ENCODE measurements at places on chromosomes 13 and 19. TPM values are rescaled to one million over a fixed set of nuclear protein-coding genes. Genes with fewer than 3 reads are reported as not detected.

CFD gene
- total RNA-seq = 209 TPM

GRCh38 chr13:109593230-109593629 is 193.2 kb downstream of the IRS2 start:
- DNase-seq = no peak

- no peak for DNase-seq
Measured at GRCh38 chr19:4596033-4596904, 36.8 kb upstream of the SEMA6B start.

- peak; percentile 37 for DNase-seq
Measured at GRCh38 chr19:51108805-51109146, 567 bp upstream of the CTU1 start.

PEAK3 gene
- 1.4 TPM for total RNA-seq

GRCh38 chr19:4593409-4593851 is 33.9 kb upstream of the SEMA6B start:
- no peak for DNase-seq

DNA sequence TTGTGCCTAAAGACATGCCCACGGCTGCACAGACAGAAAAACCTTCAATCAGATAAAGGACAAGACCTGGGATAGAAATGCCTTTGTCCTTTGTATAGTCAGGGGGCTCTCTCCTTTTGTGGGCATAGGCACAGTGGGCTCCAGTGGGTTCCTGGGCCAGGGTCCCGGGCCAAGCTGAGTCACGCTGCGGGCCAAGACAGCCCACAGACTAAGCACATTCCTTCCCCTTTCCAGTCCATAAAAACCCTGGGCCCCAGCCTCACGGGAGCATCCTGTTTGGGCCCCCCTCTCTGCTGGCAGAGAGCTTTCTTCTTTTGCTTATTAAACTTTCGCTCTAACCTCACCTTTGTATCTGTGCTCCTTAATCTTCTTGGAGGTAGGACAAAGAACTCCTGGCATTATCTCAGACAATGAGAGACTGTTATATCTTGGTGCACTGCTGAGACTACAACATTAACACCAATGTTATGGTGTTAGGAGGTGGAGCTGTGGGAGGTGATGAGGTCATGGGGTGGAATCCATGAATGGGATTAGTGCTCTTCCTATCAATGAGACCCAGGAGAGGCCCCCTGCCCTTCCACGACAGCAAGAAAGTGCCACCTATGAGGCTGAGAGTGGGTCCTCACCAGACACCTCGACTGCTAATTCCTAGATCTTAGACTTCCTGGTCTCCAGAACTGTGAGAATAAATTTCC is 20.8 kb upstream of the FBXL3 start:
- no peak for DNase-seq

TYK2 gene
- total RNA-seq = 123 TPM

NFIX gene
- 59.4 TPM for total RNA-seq

LAIR1 gene
- 26.7 TPM for total RNA-seq

DNA sequence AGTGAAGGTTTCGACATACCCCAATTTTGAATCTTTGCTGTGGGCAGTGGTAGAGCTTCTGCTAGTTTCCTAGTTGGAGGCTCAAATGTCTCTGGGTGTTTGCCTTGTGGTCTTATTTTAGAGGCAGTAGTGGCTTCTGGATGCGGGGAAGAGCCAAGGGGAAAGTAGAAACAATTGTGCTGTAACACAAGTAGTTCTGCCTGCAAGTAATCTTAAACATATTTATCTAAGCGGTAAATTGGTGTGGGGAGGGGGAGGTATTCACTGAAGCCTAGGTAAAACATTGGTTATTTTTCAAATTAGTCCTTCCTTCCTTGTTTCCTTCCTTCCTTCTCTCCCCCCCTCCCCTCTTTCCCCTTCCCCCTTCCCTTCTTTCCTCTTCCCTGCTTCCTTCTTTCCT is at the start of gene PCDH20:
Gene PCDH20, minus strand, starts transcription at position 101 of the 400 bp plus-strand sequence. CDS start 691 bp downstream, outside the sequence.
- DNase-seq = no peak

DNA sequence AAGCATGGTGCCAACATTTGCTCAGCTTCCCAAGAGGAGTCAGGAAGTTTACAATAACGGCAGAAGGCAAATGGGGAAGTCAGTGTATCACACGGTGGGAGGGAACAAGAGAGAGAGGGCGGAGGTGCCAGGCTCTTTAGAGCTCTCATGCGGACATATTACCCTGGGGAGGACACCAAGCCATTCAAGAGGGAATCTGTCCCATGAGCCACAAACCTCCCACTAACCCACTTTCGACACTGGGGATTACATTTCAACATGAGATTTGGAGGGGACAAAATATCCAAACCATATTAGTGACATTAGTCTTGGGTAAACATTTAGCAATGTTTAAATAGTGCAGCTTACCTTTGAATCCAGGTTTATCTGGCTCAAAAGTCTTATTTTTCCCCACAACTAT is 69.9 kb downstream of the SLAIN1 start:
- no peak for DNase-seq

GRCh38 chr19:54275951-54276350 is 5.0 kb downstream of the LILRB2 start:
- no peak for DNase-seq

C1QTNF9B gene
- not detected for total RNA-seq

DNA sequence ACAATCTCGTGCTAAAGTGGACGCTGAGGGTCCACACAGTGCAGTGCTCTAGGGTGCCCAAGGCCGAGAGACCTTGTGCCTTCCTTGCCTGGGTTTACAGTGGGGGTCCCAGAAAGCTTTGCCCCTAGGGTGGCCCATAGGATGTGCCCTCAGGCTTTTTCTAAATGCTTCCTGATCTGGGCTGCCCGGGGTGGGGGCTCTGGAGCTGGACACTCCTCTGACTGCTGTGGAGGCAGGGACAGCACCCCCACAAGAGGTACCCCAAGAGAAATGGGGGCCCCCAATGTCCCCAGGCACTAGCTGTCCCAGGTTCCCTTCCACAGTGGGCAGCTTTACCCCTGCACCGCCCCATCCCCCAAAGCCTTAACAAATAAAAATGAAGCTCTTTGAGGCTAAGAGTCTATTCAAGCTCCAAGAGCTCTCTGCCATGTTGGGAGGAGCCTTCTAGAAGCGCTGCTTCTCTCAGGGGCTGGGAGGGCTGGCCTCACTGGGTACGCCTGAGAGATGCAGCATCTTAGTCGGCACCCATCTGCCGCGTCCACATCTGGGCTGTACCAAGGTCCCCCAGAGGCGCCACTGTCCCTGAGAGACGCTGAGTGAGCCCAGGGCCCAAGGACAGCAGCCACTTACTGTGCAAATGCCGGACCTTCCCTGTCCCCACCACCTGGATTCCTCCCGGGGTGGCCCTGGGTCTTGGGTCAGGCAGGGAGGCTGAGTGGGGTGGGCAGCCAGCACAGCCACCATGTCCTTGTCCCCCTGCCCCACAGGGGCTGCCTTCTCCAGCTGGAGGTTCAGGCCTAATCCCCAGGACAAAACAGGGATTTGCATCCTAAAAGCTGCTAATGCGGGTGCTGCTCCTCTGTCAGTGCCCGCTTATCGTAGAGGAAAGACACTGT is 27.4 kb downstream of the CEBPA start:
- no peak for DNase-seq
